Fibroblast of the conjunctiva (primary cell): ENCODE measurements at places on chromosomes 4 and X.

DNA sequence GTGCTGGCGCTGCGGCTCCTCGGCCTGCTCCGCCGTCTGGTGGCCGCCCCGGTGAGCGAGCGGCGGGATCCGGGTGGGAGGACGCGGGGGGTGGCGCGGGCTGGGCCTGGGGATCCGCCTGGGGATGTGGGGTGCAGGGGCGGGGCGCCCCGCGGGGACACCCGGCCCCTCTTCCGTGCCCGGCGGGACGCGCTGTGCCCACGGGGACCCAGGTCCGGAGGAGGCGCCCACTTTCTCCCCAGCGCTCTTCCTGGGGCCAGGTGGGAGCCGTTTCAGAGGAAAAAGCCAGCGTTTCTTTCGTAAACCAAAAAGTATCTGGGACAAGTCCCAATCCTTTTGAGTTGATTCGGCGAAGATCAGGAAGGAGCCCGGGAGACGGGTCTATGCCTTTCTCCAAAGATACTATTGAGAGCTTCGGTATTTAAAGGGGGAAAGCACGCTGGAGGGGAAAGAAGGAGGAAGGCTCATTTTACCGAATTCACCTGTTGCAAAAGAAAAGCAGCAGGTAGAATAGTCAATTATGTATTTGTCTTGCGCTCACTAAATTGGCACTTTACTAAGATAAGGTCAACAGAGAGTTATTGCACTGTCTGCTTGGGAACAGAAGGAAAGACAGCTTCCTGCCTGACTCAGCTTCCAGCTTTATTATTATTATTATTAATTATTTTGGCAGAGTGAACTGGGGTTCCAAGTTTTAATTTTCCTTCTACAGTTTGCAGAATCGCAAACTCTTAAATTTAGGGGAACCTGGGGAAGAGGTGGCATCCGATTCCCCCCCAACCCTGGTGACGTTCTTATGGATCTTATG lies 81.5 kb upstream of the CD99 start:
- no peak for DNase-seq

DNA sequence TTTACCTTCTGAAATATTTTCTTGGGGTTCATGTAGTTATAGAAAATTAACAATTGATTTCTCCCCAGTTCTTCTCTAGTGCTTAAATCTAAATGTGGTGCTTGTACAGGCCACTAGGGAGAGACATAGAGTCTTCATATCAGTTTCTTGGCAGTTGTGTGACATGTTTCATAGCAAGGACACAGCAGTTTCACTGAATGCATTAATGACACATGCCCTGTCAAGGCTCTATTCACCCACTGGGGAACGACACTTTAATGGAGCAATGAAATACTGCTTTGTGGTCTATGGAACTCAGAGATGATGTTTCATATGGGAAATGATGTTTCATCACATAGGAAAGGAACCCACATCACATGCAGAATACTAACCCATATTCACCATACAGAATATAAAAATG lies 2.8 kb downstream of the VEGFC start:
- DNase-seq: peak; percentile 66

GRCh38 chrX:39688576-39689375 lies 409.0 kb downstream of the BCOR start:
- no peak for DNase-seq

- DNase-seq: no peak
These were observed 42.5 kb downstream of the LRBA start for GRCh38 chr4:150972592-150972991.

DNA sequence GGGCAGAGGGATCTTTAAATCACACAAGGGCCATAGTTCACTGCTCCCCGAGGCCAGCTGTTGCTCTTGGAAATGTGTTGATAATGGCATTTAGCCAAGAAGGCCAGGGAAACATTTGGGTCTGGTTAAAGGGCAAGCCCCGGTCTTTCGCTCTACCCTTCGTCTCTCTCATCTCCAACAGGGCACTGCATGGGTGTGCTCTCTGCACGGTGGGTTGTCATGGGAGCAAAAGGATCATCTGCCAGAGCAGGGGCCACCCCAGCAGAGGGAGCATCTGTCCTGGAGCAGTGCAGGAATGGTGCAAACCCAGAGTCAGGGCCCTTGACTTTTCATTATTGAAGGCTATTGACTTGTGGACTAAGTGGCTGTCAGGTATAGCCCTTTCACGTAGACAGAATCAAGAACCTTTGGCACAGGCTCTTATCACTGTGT lies 22.7 kb upstream of the PGRMC2 start:
- DNase-seq: peak; percentile 39

DNA sequence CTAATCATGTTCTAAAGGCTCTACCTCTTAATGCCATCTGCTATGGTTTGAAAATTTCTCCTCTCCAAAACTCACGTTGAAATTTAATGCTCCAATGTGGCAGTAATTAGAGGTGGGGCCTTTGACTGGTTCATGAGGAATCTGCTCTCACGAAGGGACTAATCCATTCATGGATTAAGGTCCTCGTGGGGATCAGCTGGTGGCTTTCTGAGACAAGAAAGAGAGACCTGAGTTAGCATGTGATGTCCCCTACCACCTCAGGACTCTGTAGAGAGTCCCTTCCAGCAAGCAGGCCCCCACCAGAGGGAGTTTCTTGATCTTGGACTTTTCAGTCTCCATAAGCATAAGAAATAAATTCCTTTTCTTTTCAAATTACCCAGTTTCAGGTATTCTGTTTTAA lies 65.3 kb downstream of the WDFY3 start:
- DNase-seq: no peak

- no peak for DNase-seq
These were observed 583.9 kb downstream of the NLGN4X start for GRCh38 chrX:5644776-5645175.

GRCh38 chr4:39166669-39167068 lies 15.7 kb upstream of the WDR19 start:
- no peak for DNase-seq
